ENCODE measurements at places on chromosomes 6 and 20.

DNA sequence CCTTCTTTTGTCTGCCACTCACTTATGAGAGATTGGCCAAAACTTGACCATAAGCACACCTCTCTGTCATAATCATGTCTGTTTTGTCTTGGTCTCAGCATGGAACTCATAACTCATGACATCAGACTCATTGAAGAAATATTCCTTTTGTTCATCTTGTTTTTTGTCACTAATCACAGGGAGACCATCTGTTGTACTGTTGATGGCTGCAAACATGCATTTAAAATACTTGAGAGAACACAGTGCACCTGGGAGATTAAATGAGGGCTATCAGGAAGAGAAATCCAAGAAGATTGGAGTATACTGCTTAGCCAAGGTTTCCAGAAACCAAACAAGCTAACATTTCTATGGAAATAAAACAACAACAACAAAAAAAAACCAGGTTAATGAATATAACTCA, 689.7 kb downstream of the EPM2A start:
- DNase-seq: no peak

DNA sequence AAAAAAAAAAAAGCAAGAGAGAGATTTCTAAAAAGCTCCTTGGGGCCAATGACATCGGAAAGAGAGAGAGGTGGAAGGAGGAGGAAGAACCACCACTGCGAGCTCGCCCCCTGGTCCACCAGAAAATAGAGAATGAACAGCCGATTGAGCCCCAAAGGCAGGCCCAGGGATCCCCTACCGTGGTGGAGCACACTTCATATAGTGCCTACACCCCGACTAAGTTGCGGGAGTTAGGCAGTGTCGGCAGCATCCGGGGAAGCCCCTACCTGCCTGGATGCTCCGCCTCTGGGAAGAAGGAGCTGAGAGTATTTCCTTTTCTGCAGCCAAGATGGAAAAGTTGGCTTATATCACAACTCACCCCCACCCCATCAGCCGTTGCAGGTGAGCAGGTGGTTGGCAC, 38.6 kb upstream of the HSF2 start:
- no peak for DNase-seq

DNA sequence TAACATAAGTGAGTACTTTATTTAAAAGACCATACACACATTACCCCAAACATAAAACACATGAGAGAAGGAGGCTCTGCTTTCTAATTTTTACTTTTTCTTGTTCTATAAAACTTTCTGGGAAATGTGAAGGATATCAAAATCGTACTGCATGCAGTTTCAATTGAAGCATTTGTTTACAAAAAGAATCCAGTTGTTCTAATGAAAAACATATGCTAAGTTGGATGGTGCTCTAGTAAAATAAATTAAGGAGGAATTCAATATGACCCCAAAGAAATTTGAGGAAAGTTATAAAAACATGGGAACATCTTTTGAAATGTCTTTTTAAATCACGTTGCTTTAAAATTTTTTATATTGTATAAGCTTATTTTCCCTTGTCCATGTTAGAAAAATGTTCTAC, 37.6 kb downstream of the OR2B6 start:
- no peak for DNase-seq

- DNase-seq: no peak
Observed at GRCh38 chr6:105357165-105357564, 45.7 kb downstream of the PREP start.

Measured in pulmonary artery endothelial cell (primary cell).